ENCODE measurements at places on chromosomes 2 and 18.

DNA sequence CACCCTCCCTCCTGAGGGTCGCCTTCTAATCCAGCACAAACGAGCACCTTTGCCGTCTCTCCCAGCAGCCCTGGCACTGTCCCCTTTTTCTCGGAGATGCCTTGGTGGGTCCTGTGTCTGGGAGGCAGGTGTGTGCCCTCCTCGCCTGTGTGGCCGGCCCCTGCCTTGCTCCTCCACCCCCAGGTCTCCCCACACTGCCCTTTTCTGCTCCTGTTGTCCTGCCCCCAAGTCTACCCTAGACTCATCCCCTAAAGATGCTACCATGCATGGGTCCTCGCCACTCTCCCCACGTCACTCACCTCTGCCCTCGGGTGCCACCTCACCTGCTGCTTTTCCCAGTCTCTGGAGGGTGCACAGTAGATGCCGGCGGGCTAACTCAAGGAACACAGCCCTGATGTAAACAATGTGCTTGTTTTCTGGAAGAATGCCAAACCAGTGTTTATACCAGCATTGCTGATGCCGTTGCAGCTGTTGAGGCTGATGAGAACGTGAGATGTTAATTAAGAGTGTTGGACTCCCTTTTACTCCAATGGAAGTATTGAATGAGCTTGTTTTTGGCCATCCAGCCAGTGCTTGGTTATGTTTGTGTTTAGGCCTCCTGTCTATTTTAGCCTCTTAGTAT is 223.1 kb downstream of the AGAP1 start:
- no peak for DNase-seq

GRCh38 chr2:95031076-95031725 is 5.7 kb downstream of the MAL start:
- no peak for DNase-seq

GRCh38 chr2:65430603-65431420 is 1.6 kb downstream of the SPRED2 start:
- peak; percentile 29 for DNase-seq

DNA sequence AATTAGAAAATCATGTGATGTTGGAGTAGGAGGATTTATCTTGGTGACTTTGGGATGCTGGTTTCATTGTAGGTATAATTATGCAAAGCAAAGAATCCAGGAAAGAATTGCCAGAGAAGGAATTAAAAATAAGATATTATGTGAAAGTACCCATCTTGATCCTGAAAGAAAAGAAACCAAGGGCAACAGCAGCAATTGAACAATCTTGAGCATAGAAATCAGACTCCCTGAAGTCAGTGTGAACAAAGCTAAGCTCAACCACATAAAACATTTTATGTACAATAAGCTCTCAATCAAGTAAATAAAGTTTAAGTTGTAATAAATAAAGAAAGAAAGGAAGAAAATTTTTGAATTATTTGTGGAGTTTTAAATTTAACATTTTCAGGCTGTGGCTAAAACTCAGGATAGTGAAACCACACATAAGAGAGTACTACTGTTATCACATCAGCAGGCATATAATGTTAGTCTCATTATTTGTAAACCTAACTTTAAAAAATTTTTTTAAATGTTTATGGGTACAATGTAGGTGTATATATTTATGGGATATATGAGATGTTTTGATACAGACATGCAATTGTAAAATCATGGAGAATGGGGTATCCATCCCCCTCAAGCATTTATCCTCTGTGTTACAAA is 32.8 kb upstream of the GPR55 start:
- no peak for DNase-seq

DNA sequence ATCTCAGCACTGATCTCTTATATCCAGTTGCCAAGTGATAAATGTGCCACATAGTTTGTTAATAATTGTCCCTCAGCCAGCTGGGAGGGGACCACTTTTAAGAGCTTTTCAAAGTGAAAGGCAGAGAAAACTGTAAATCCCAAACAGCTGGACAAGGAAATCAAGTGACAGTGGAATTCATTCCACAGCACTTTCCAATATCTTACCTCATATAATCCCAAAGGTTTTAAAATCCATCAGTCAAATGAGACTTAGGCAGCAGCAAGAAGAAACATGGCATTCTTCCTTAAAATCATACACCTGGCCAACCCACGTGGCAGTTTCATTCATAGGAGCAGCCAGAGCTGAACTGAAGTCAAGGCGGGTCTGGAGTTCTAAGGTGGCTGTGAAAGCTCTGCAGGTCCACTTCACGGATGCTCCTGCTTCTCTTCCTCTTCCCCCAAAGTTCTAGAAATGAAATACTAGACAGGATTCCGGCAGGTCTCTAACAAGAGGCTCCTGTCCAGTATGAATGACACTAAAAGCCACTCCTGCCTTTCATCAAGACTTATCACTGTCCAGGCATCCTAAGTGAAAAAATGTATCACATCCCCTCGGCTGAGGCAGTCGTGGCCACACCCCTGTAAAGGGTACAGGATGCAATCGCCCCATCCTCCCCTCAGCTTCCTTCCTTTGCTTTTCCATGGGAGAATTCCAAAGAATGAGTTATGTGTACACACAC is 190.4 kb upstream of the STK17B start:
- DNase-seq = no peak

DNA sequence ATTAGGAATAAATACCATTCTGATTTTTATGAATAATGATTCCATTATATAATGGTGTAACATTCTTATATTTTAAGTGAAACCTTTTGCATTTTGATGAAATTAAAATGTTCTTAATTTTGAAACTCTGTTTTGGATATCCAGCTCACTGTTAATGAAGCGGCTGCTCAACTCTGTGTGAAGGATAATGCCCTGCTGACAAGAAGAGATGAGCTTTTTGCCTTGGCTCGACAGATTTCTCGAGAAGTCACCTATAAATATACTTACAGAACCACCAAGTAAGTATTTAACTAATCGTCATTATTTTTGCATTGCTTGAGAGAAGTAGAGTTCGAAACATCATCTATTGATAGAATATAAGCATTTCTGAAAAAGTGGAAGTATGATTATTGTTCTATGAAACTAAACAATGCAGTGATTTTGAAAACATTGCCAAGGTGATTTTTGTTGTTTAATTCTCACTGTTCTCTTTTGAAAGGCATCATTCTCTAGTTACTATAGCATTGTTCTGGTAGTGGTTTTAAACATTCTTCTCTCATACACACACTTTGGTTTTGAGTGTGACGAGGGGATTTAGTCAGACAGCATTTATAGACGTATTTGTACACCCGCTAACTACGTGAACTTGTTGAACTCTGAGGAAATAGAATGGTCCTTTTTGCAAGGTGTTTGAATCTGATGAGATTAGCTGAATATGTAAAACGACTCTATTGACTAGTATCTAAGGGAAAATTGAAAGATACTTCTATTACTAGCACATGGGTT is 21.5 kb downstream of the NAB1 start:
- DNase-seq = no peak

- DNase-seq = no peak
These were observed 2.1 kb upstream of the TWIST2 start for GRCh38 chr2:238845583-238846377.

DNA sequence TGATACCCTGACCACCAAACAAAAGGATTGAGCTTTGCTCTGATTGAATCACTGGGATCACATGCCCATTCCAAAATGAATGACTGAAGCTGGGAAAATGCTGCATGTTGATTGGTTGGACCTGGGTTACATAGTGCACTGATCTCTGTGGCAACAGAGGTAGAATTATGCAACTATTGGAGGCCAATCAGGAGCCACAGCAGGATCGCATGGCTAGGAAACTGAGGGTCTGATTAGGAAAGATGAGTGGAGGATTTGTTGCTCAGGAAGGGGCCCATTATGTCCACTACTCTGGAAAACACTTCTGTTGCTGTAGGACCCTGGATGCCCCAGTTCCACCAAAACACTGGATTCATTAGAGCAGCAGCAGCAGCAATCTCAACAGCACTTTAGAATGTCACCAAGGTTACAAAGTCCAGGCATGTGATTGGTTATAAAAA is 25.9 kb upstream of the SGPP2 start:
- DNase-seq = no peak

DNA sequence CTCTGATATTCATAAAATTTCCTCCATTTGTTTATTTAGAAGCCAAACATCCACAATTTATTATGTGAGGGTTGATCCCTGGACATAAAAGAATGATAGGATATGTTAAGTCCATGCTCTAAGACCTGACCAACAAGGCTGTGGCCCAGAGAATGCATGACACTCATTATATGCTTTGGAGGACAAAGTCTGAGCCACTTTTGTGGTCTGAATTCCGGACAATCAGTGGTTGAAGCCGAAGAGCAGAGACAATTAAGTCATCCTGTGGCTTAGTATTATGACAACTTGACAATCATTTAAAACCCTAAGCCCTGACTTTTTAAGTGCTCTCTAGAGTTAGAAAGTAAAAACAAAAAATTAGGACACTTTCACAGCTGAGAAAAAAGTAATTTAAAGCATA is 483.3 kb downstream of the PLCL1 start:
- DNase-seq = no peak

- DNase-seq = no peak
These were observed 172.8 kb upstream of the SPRED2 start for GRCh38 chr2:65605058-65605742.

DNA sequence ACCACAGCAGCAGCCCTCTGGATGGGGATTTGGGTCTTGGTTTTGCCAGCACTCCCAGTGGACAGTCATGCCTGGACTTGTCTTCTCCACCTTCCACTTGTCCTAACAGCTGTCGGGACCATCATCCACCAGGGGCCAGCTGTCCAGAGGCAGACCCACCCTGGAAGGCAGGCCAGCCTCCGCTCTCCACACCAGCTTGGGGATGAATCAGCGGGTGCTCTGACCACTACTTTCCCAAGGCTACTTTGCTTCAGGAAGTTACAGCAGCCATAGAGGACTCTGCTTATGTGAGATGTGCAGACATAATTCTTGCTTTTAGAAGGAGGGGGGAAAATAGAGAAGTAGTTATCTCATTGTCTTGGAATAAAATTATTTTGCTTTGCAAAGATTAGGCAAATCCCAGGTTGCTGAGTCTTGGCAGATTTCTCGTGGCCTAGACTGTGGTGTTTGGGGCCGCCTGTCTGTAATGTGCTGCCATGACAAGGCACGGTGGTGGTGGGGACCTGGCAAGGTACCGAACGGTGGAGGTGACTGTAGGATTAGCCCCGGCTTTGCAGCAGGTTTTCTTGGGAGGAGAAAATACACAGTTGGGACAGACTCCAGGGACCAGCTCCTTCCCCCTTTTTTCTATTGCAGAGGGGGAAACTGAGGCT is 148.7 kb downstream of the AGAP1 start:
- no peak for DNase-seq

GRCh38 chr18:44693030-44693784 is 12.5 kb downstream of the SETBP1 start:
- DNase-seq = no peak

GRCh38 chr2:139694327-139694726 is 914.1 kb upstream of the NXPH2 start:
- DNase-seq = no peak

- DNase-seq = no peak
These were observed 20.9 kb upstream of the COL6A3 start for GRCh38 chr2:237434866-237435311.

DNA sequence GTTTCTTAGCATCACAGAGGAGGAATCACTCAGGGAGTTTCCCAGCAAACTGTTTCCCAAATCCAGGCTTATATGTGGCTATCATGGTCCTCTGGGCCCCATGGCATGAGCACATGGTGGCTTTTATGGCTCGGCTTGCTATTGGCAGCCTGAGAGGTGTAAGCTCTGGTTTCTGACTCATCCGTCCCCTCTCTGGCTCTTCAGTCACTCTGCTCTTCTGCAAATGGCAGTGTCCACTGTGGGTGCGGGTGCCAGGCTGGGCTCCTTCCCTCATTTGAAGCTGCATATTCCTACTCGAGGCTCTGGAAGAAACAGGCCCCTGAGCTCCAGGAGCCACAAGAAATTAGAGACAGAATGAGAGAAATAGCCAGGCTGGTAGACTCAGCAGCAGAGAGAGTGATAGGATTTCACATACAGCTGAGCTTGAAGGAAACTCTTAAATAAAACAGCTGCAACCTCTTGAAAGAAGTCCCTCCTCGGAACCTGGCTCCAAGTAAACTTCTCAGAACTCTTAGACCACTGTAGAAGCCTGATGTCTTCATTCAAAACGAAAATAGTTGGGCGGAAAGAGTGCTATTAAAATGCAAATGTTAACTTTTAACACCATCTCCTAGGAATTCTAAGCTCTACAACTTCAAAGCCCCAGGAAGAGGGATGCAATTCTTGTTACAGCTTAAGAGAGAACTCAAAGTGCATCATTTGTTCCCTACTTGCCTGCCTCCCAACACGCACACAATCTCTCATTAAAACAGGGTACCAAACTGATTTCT is 212.6 kb upstream of the SP5 start:
- DNase-seq = no peak

- DNase-seq = no peak
These were observed 201.7 kb upstream of the STON1 start for GRCh38 chr2:48328159-48328809.

DNA sequence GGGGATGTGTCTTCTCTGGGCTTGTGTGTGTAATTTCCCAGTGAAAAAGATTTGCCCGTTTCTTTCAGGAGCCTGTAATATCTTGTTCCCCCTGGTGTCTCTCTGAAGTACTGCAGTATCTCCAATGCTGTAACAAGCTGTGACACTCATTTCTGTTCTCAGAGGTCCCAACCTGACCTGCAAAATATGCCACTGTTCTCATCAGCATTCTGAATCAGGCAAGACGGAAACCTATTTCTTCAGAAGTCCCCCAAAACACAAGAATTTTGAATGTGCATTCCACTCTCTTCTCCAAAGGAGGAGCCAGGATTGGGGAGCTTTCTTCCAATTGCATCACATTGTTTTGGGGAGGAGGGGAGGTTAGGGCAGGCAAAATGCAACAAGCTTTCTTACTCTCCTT is 77.0 kb upstream of the CNGA3 start:
- no peak for DNase-seq

GRCh38 chr2:229714080-229714735 is at the start of gene DNER:
TSS of gene DNER (minus strand) at chr2:229714555. CDS start at chr2:229714423, 132 bp downstream.
- DNase-seq = peak; percentile 27

- DNase-seq = no peak
These were observed 34.7 kb downstream of the PIEZO2 start for GRCh38 chr18:11114653-11115052.

- no peak for DNase-seq
These were observed 120.2 kb upstream of the CREB1 start for GRCh38 chr2:207409517-207409916.
